Germinal center (tissue), 1 donor: ENCODE measurements at places on chromosomes 12 and 14.
A peak's percentile ranks its signal among the peaks of the same experiment; 100 is the strongest.

DNA sequence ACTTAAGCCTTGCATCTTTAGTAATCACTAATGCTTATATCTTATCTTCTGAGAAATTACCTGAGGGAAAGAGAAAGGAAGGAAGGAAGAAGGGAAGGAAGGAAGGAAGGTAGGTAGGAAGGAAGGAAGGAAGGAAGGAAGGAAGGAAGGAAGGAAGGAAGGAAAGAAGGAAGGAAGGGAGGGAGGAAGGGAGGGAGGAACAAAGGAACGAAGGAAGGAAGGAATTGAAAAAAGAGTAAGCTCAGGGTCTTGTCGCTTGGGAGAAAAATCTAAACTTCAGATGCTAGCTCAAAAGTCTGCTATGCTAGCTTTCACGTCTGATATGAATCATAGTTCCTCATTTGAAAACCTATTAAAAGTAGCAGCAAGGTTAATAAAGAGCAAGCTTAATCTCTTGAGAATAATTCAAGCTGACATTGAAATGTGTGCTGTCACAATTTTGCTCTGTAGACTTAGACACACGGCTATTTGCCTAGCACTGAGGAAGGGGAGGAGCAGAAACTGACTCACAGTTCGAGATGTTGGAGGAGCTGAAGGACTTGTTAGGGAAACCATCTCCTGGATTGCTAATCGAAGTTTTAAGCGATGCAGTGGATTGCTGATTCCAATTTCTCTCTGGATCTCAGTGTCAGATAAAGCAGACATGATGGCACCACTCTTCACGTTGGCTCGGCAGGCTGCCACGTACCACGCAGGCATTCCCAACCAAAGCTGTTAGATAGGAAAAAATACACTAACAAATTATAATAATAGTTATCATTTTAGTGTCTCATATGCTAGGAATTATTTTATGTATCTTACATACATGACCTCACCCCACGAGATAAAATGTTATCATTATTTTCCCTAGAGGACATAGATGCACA is 216.7 kb downstream of the ACSS3 start:
- peak; percentile 28 for DNase-seq

- DNase-seq: no peak
Measured at GRCh38 chr12:42213954-42214426, 24.1 kb downstream of the YAF2 start.

GRCh38 chr12:24822121-24822899 is 126.6 kb downstream of the BCAT1 start:
- DNase-seq: no peak

GRCh38 chr14:74558655-74559054 is 53.4 kb downstream of the LTBP2 start:
- DNase-seq: no peak

- no peak for DNase-seq
Measured at GRCh38 chr12:131896811-131897270, 2.4 kb downstream of the ULK1 start.

- no peak for DNase-seq
Measured at GRCh38 chr12:79927772-79928474, 7.0 kb downstream of the PPP1R12A start.

GRCh38 chr14:32512813-32513212 is 183.7 kb downstream of the AKAP6 start:
- DNase-seq: no peak
